Occipital lobe (tissue), 3 donors: ENCODE measurements at places on chromosomes 3 and 15.

DNA sequence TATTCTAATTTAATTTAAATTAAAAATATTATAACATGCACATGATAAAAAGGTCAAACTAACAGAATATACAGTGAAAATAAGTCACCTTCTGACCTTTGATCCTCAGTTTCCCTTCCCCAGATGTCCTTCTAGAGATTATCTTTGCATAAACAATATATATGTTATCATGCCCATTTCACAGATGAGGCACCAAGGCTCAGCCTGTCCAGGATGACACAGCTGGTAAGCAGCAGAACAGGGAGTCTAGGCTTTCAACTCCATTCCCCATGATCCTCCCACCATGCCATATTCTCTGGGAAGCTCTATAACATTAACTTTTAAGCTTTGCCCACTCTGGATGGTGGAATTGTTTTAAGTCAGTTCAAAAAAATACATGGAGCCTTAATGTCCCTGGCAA, 1.4 kb downstream of the SLC24A1 start:
- DNase-seq = no peak

DNA sequence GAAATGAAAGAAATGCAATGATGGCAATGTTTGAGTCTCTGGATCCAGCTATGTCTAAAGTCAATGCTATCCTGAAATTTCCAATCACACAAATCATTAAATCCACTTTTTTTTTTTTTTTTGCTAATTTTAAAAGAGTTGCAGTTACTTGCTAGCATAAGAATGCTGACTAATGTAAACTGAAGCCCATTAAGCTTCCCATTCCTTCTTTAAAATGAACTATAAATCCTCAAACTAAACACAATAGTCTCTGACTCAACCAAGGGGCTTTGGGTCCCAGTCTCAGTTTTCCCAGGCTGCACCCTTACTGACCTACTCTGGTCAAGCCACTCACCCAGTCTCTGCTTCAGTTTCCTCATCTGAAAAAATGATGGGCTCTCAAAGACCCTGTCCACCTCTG, 361.1 kb downstream of the ERC2 start:
- DNase-seq = no peak

- no peak for DNase-seq
These were observed 58.6 kb upstream of the CCDC80 start for GRCh38 chr3:112699436-112699978.

DNA sequence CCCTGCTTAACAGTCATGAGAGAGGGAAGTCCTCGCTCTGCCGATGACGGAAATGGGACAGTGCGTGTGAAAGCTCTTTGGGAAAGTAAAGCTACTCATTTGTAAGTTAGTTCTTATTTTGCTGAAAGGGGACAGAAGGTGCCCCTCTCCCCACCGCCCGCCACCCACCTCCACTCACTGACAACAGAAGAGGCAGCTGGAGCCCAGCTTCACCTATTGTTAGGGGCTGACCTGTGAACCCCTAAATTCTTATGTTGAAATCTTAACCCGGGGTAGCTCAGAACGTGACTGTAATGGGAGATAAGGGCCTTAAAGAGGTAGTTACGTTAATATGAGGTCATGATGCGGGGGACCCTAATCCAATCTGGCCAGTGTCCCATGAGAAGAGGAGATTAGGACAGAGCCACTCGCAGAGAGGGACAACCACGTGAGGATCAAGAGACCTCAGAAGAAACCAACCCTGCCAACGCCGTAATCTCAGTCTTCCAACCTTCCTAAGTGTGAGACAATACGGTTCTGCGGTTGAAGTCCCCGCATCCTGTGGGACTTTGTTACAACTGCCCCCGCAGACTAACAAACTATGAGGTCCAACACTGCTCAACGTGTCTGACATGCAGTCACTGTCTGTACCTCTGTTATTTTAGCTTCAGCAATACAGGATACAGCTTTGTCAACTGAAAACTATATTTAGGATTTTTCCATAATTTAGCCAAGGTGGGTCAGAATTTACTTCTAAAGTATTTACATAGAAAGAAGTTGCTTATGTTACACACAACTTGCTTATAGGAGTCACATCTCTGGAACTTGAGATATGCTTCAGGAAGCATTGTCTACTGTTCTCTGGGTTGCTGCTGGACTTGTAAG, 51.7 kb downstream of the PCSK6 start:
- no peak for DNase-seq

DNA sequence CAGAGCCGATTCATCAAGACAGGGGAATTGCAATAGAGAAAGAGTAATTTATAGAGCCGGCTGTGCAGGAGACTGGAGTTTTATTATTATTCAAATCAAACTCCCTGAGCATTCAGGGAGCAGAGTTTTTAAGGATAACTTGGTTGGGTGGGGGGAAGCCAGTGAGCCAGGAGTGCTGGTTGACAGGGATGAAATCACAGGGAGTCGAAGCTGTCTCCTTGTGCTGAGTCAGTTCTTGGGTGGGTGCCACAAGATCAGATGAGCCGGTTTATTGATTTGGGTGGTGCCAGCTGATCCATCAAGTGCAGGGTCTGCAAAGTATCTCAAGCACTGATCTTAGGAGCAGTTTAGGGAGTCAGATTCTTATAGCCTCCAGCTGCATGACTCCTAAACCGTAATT, 95.4 kb upstream of the CCDC80 start:
- DNase-seq = no peak

DNA sequence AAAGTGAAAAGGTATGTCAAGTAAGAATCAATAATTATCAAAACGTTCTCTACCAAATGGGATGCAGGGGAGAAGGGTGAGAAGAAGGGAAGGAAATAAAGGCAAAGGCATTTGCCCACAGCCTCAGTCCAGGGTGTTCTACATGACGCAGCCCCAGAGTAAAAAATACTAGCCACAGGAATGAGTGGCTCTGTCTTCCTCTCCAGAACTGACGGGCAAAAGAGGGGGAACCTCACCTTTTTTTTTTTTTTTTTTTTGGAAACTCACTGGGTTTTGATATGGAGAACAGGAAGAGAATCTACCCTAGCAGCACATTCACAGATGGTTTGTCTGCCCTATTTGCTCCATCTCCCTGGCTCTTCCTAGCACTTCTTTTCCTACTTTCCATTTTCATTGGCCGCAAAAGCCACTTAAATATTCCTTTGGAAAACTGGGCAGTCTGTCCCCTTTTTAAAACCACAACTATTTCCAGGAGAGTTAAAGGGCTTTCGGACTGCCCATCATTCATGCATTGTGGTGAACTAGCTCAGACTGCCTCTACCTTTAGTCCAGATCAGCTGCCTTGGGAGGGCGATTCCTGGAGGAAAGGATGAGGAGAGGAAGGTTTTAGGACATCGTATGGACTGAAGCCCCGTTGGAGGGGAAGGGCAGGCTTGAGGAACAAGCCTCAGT, 28.2 kb downstream of the B3GNT5 start:
- DNase-seq = no peak

- no peak for DNase-seq
These were observed 853 bp downstream of the TEX264 start for GRCh38 chr3:51671734-51672475.

DNA sequence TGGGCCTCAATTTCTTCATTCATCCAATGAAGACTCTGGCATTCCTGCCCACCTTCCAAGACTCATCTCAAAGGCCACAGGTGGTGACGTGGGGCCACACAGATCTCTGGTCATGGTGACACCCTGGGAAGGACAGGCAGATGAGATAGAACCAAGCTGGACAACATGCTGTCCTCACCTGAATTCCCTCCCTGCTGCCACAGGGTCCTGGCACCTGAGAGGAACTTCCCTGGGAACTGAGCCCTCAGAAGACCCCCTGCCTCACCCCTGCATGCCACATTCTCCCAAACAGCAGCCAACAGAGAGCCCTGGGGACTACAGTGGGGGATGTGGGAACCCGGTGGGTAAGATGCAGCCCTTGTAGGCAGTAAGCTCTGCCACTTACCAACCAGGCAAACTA, 10.7 kb downstream of the KLF15 start:
- no peak for DNase-seq
